Suppressor macrophage treated with lipopolysaccharide for 1 hour (primary cell): ENCODE measurements at places on chromosomes 5 and 9.

DNA sequence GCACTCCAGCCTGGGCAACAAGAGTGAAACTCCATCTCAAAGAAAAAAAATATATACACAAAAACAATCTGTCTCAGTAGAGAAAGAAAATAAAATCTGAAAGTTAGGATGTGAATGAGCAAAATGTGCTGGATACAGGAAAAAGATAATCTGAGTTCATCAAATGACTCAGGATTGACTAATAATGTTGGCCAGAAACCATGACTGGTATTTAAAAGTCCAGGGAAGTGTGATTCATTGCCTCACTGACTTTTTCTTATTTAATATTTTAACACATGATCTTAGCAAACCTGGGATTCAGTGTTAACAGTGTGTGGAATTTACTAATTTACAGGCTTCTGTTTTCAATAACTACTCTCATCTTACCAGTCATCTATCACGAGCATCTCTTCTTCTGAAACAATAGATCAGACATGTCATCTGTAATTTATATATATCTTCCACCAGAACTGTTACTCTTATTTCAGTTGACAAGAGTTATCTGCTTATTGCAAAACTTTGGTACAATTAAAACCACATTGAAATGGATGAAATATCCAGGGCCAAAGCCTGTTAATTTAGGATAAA is 256.7 kb downstream of the CDH12 start:
- DNase-seq = no peak

- no peak for DNase-seq
Measured at GRCh38 chr9:121958530-121958929, 134.6 kb downstream of the TTLL11 start.

- DNase-seq = peak; percentile 70
Measured at GRCh38 chr5:170791325-170791954, 7.9 kb downstream of the GABRP start.

DNA sequence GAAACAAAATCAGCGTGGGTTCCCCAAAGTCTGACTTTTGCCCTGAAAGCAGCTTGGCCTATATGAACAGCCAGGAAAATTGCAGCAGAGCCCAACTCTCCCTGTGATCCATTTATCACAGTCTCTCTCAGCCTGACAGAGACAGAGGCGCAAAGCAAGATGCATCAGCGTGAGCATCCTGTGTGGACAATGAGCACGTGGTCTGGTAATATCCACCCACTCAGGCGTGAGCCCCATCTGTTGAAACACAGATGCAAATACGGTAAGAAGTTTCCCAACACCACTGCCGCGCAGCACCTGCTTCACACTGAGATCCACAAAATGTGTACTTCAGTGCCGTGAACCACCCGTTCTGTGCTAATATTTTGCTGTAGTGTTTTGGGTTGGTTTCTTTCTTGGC is 114.6 kb downstream of the MRPL36 start:
- no peak for DNase-seq

- DNase-seq = no peak
Measured at GRCh38 chr5:72184408-72184807, 77.1 kb downstream of the MAP1B start.

- no peak for DNase-seq
Measured at GRCh38 chr5:142250119-142250518, 74.7 kb downstream of the SPRY4 start.
